ENCODE measurements at places on chromosomes 16 and 17.

- no peak for DNase-seq
These were observed 47.7 kb upstream of the XYLT1 start for GRCh38 chr16:17518441-17518840.

DNA sequence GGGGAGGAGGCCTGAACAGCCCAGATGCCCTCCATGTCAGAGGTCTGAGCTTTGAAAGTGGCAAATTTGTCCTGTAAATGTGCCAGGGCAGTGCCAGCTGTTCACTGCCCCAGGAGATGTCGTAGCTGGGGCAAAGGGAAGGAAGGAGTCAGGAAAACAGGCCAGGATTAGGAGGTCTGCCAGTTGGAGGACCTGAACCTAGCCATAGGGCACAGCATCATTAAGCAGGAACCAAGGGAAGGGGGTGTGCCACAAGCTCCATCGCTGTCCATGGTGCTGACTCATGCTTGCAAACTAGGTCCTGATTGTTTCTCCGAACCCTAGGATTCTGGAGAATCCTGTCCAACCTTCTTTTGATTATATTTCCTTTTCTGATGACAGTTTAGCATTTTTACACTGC lies 124.2 kb downstream of the TMEM132E start:
- DNase-seq: peak; percentile 37

DNA sequence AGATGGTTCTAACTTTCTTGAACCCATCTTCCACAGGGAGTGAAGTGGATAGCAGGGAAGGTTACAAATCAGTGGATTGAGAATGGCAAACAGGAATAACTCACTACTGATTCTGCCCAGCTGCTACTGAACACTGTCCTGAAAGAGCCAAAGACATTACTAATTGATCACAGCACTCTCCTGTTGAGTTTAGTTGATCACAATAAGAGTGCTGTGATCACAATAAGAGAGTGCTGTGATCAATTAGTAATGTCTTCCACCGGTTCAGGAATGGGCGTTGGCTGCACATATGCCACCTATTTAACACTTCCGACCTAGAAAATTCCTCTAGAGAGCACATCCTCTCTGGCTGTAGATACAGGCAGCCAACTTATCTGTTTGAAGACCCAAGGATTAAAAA lies 11.4 kb downstream of the CFAP97D1 start:
- peak; percentile 21 for DNase-seq

DNA sequence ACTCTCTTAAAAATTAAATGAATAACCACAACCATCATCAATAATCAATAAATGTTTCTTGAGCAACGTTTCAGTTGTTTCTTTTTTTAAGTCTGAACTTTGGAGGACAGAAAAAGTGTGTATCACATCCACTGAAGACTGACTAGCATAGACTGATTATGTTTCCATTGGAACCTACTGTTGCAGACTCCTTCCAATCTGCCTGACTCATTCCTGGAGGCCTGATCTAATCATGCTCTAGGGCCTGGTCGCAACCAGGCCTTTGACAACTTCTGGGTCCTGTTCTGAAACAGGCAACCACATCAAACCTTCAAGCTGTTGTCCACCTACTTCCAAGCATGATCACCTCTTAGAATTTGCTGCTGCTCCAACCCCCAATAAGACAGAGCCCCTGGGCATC lies 109.2 kb upstream of the NUDT7 start:
- no peak for DNase-seq

DNA sequence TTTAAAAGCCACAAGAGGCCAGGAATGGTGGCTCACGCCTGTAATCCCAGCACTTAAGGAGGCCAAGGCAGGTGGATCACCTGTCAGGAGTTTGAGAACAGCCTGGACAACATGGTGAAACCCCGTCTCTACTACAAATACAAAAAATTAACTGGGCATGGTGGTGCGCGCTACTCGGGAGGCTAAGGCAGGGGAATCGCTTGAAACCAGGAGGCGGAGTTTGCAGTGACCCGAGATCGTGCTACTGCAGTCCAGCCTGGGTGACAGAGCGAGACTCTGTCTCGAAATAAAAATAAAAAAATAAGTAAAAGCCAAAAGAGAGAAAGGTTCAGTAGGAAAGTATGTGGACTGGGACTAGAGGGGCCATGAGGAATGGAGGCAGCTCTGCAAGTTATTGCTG lies 13.1 kb upstream of the ITGAL start:
- DNase-seq: no peak

DNA sequence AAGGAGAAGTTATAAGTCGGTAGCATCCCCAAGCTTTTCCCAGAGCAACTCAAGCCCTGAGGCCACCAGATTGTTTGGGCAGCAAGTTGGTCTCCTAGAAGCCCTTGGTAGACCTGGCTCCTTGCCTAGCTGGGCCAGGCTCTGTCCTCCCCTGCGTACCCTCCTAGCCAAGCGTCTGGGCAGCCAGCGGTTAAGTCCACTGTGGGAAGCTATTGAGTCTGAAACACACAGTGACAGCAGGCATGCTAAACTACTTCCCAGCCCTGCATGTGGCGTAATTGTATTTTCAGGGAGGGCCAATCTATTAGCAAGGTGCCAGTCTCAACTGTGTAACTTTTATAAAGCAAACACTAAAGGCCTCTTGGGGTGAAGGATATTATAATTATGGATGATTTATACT lies 419.1 kb upstream of the RBFOX1 start:
- no peak for DNase-seq

DNA sequence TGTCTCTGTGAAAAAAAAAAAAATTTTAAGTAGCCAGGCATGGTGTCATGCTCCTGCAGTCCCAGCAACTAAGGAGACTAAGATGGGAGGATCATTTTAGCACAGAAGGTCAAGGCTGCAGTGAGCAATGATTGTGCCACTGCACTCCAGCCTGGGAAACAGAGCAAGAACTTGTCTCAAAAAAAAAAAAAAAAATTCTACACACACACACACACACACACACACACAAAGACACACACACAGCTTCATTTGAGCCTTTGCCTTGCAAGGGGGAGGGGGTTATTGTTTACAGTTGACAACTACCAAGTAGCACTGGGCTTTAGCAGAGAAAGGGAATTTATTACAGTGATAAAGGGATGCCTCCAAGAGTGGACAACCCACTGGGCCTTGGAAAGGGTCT lies 4.9 kb upstream of the POLR3E start:
- no peak for DNase-seq
